Progenitor cell of endocrine pancreas (in vitro differentiated cells): ENCODE measurements at places on chromosomes 6 and 20. TPM values are rescaled to one million over a fixed set of nuclear protein-coding genes. Genes with fewer than 3 reads are reported as not detected.

- H3K27me3 ChIP-seq = peaks cover 9% of the 10 kb centered on the region
- peak; percentile 51 for DNase-seq
- no peak overlapping the region for H3K27ac ChIP-seq
- no peaks in the 10 kb centered on the region for H3K36me3 ChIP-seq
- no peak overlapping the region for H3K4me3 ChIP-seq
These were observed 4.6 kb upstream of the RAE1 start for GRCh38 chr20:57346477-57346876.

DNA sequence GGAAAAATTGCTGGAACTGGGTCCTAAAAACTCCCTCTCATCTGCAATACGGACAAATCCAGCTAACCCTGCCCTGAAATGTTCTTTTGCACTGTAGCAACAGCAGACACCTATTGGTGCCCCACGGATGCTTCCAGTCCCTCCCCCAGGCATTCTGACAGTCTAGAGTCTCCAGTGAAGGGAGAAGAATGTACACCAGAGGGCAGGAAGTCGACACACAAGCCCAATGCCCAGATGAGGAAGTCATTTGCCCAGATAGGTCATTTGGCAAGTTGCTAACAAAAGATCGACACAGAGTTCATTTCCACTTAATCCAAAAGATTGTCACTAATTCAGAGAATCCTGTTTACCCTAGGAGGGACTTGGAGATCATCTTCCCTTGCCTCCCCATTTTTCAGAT lies 293.0 kb upstream of the PRDM1 start:
- H3K27me3 ChIP-seq = peaks cover 17% of the 10 kb centered on the region
- DNase-seq = no peak
- H3K4me3 ChIP-seq = no peak overlapping the region
- no peak overlapping the region for H3K27ac ChIP-seq
- peaks cover 15% of the 10 kb centered on the region for H3K4me1 ChIP-seq
- H3K36me3 ChIP-seq = no peaks in the 10 kb centered on the region

DNA sequence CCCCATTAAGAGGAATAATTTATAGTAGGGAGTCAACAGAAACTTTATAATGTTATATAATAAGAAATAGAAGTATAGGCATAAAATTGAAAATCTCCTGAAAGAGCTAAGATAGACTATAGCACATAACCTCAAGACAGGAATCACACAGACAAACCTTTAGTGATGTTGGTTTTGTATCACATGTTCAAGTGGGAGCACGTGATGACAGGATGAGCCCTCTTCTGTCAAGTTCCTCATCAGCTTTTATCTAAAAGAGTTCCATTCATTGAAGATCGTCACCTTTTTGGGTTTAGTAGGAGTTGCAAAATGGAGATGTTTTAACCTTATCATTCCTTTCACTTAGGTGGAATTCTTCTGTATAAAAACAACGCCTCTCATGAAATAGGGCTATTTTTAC lies 127.0 kb downstream of the MCHR2 start:
- no peak for DNase-seq
- peaks cover 1% of the 10 kb centered on the region for H3K4me1 ChIP-seq
- peaks cover 42% of the 10 kb centered on the region for H3K27me3 ChIP-seq
- H3K27ac ChIP-seq = no peak overlapping the region
- H3K36me3 ChIP-seq = no peaks in the 10 kb centered on the region

- DNase-seq = no peak
- no peak overlapping the region for H3K27ac ChIP-seq
- H3K27me3 ChIP-seq = no peaks in the 10 kb centered on the region
- H3K4me1 ChIP-seq = no peaks in the 10 kb centered on the region
These were observed 142.0 kb downstream of the RNASET2 start for GRCh38 chr6:166814390-166814789.

GRCh38 chr6:4751823-4752464 lies 24.3 kb upstream of the CDYL start:
- H3K27ac ChIP-seq = no peak overlapping the region
- peaks cover 3% of the 10 kb centered on the region for H3K27me3 ChIP-seq
- no peaks in the 10 kb centered on the region for H3K36me3 ChIP-seq
- H3K4me3 ChIP-seq = no peak overlapping the region
- DNase-seq = no peak
- H3K4me1 ChIP-seq = no peaks in the 10 kb centered on the region

DNA sequence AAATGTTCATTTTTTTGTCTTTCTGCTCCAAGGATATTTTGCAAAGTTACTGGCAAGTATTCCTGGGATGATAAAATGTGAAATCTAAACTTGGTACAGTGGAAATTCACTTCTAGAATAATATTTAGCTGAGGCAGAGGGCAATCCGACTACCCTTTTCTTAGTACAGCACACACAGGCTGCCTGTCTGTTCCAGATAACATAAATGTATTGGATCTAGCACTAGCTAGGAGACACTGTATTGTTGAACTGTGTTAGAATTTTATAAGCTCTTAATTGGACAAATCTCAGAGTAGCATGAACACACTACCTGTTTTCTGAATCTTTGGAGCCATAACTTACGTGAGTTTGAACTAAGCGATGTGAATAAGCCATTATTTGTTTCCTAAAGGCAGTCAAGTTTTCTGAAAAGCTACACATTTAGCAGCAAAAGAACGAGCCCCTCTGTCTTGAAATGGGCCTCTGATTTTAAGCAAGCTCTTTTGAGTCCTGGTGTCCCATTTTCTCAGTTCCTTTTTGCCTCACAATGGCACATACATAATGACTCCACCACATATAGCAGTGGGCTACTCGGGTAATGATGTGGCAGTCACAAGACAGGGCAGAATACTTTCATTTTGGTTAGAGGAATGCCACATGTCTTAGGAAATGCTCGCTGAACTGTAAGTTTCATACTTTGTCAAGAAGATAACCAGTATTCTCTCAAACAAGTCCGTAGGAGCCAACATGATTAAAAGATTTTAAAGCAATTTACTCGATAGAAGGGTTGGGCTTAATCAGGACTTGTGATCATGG lies 116.5 kb upstream of the ESR1 start:
- H3K4me1 ChIP-seq = peaks cover 3% of the 10 kb centered on the region
- no peak overlapping the region for H3K27ac ChIP-seq
- H3K4me3 ChIP-seq = no peak overlapping the region

DNA sequence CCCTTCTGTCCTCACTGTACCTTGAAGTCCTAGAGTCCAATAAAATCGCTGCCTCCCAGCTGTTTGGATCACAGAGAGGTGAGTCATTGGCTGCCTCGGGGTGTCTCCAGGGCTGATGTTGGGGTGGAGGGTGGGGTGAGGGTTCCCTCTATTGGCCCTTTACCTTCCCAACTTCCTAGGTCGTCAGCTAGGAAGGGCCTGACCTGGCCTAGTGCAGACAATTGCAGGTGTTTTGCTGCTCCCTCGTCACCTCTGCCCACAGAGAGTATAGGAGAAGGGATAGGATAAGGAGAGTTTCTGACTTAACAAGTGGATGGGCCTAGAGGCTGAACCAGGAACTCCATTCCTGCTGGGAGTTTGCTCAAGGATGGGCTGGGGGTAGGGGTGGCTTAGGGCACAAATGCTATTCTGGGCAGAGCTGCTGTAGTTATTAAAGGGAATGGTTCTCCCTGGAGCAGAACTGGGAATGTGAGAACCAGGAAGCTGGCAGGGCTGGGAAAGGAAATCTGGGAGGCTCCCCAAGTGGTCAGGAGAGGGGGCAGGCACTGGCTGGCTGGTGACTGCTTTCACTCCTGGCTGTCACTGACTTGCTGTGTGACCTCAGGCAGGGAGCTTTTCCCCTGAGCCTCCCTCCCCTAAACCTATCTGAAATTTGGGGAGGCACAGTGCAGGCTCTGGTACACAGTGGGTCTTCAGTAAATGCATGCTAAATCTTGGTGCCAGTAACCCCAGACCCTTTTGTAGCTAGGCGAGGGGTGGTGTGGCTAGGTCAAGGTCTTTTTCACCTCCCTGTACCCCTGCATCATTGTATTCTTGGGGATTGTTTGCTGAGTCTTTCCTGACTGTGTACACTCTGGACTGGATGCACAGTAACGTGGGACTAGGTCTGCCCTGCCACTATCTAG lies 1.5 kb downstream of the TP53INP2 start:
- no peaks in the 10 kb centered on the region for H3K36me3 ChIP-seq
- H3K27ac ChIP-seq = peak overlapping the region; percentile 99
- H3K4me3 ChIP-seq = peak overlapping the region; percentile 97

DNA sequence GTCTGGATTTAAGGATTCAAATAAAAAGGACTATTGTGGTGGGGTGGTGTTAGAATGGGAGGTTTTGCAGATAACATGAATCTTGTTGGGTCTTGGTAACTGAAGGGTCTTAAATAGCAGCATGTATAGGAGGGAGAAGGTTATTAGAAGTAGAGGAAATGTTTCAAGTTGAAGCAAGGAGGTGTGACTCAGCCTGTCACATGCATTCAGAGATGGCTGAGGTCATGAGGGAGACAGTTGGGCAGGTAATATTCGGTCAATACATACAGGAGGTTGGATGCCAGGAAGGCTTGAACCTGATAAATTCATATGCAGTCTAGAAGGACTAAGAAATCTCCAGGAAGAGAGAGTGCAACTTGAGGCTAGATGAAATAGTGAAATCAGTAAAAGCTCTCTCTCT lies 6.1 kb downstream of the KLHL31 start:
- DNase-seq = no peak
- H3K36me3 ChIP-seq = no peaks in the 10 kb centered on the region
- no peaks in the 10 kb centered on the region for H3K4me1 ChIP-seq
- no peak overlapping the region for H3K4me3 ChIP-seq
- no peak overlapping the region for H3K27ac ChIP-seq
- H3K27me3 ChIP-seq = peaks cover 15% of the 10 kb centered on the region

DNA sequence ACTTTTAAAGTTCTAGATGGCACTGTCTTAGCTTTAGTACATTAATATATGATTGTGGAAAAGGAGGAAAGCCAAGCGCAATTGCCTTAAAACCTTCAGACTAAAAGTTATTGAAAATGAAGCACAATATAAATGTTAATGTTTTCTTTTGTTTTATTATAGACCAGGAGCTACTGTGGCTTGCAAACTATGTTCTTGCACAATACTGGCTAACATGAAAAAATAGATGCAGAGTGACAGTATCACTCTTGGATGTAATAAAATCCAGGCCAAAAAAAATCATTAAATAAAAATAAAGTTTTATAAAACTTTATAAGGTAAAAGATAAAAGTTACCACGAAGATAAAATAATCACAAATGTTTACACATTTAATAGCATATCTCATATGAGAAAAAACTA lies 18.3 kb upstream of the PLN start:
- peaks cover 5% of the 10 kb centered on the region for H3K36me3 ChIP-seq
- H3K4me1 ChIP-seq = peaks cover 28% of the 10 kb centered on the region
- no peak overlapping the region for H3K4me3 ChIP-seq
- H3K27me3 ChIP-seq = no peaks in the 10 kb centered on the region
- no peak overlapping the region for H3K27ac ChIP-seq
- no peak for DNase-seq

DNA sequence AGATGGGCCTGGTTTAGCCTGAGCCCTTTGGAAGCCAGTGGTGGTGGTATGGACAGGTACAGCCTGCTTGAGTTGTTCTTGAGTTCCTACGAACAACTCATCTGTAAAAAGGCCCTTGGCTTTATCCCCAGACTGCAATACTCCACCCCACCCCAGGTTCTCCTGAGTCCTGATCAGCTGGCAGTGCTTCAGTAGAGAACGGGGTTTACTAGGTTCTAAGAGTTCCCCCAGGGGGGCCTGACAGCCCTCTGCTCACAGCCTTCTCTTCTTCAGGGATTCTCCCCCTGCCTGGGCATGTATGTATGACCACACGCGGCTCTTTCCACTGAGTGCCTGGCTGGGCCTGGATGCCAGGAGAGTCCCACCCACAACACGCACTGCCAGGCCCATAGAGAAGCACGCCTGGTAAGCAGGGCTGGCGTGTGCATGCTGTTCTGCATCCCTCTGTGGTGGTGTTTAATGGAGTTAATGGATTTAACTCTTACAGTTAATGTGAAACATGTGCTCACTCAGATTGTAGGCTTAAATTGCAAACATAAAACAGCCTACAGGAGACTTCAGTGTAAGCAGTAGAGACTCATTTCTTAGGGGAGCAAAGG lies 44.3 kb upstream of the SLC4A11 start:
- no peak for DNase-seq
- peak overlapping the region; percentile 62 for H3K27ac ChIP-seq
- H3K36me3 ChIP-seq = peaks cover 17% of the 10 kb centered on the region

Gene NKAIN4
- total RNA-seq = 0.60 and 0.73 TPM in 2 replicates

Gene LRRN4
- 5.6 and 7.7 TPM in 2 replicates for total RNA-seq

Gene HLA-DPA1
- total RNA-seq = 0.89 and 1.8 TPM in 2 replicates

Gene TSPO2
- total RNA-seq = not detected in 2 replicates
